ENCODE measurements at places on chromosomes 12 and 14.

DNA sequence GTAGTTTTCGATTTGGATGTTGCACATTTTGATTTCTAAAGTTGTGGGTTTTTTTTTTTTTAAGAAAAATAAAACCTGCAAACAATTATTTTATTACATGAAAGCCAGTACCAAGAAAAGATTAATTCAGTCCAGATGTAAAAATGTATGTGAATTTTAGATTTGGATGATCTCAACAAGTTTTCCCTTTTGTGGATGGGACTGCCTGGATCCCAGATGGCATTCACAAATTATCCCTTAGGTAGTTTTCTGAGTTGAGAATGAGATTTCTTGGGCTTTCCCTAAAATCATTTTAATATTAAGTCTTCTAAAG is 2.8 kb downstream of the FRMD6 start:
- DNase-seq, result no peak

DNA sequence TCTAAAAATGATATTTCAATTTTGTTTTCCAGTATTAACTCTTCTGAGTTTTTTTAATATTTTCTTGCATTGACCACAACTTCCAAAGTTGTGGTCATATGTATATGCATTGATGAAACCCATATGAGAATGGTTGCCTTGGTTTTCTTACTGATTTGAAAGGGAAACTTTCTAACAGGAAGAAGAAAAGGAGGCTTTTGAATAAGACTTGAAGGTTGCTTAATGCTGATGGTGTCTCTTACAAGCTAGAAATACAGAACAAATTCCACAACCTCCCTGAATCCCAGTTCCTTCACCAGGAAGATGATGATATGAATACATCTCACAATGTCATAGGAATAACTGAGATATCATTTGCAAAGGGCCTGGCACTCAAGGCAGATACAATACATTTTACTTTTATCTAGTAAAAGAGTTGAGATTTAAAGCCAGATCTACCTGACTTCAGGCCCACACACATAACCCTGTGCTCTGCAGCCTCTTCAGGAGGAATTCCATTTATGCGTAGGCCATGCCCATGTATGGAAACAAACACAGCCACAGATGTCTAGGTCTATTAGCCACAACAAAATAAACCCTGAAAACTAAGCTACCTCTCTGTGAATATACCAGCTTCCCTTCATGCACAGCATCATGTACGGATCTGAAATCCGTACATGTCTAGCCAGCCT is 165.4 kb upstream of the PLEKHG7 start:
- no peak for DNase-seq

DNA sequence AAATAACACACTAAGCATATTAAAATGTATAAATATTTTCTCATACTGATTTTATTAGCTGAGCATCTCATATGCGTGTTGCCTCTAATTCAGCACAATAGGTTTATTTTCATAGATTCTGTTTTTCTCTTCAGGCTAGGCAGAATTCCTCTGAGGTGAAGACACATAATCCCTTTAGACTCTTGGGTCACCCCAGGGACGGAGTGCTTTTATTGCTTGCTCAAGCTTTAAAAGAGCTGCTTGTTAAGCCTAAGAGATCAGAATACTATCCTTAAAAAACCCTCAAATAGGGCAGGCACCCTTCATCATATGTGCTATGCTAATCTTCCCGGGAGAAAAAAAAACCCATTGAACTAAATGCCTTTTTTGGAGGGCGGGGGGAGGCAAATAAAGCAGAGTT is 390.1 kb downstream of the KCNH5 start:
- no peak for DNase-seq

- no peak for DNase-seq
Observed at GRCh38 chr12:62403031-62403430, 63.6 kb upstream of the MON2 start.

GRCh38 chr12:57148469-57149244 is 1.2 kb upstream of the LRP1-AS start:
- peak; percentile 12 for DNase-seq

- DNase-seq, result peak; percentile 79
Observed at GRCh38 chr14:73472185-73473114, 14.1 kb upstream of the NUMB start.

DNA sequence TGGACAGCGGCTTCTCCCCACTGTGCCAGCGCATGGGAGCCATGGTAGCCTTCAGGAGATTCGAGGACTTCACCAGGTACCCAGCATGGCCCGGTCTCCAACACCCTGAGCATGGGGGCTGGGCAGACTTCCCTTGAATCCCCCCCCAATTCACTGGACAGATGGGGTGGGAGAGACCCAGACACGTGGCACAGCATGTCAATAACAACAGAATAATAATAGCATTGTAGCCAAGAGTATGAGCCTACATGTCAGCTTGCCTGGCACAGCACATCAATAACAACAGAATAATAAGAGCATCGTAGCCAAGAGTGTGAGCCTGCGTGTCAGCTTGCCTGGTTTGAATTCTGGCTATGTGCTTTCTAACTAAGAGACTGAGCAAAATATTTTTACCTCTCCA is 76.4 kb downstream of the FOXN4 start:
- DNase-seq, result no peak

DNA sequence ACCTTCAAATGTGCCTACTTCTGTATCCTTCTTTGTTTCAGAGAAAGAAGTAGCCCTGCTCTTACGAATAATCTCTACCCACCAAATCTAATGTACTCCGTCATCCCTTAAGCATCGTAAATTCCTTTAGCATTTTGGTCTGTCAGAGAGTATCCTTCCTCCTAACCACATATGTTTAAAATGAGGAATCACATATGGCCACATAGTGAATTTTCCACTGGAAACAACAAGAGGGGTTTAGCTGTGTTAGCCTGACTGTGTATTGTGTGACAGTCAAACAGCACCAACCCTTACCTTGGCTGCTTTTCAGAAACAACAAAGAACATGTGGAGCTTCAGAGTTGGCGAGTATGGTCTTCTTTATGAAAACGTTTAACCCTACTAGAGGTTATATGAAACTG is 5.5 kb downstream of the LUM start:
- no peak for DNase-seq

- no peak for DNase-seq
Observed at GRCh38 chr14:24133735-24134134, 2.3 kb upstream of the PSME1 start.

GRCh38 chr12:113048716-113049127 is 7.8 kb upstream of the DTX1 start:
- DNase-seq, result peak; percentile 79

DNA sequence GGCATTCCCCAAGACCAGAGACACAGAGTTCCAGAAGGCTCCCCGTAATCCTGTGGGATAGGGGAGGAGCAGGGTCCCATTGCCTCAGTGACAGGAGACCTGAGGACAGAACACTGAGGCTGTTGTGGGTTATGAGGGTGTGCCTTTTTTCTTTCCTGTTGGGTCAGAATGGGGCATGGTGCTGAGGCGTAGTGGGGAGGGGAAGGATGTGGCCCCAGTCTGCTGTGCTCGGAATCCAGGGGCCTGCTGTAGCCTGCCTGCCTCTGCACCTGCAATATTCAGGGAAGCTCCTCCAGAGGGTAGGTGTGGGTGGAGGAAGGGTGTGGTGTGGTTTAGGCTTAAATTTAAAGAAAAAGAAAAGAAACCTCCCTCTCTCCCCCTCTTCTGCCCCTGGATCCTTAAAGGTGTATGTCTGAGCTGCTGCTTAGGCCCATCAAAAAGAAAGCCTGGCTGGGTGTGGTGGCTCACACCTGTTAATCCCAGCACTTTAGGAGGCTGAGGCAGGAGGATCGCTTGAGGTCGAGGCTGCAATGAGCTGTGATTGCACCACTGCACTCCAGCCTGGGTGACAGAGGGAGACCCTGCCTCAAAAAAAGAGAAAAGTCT is 18.7 kb downstream of the PLEKHG3 start:
- no peak for DNase-seq

DNA sequence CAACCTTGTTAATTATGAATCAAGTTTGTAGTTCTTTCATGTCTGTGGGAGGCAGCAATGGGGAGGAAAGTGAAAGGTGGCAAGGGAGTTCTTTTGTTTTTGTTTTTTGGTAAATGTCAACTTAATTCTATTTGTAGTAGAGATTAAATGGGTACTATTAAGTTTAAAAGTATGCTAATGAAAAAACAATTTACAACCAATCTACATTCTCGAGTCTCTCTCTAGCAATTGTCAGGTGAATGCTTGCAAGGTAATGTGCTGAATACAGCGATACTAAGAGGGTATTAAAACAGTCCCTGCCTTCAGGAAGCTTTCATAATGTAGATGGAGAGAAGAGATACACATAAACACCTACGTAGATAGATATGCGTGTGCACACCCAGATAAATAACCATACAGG is 1.6 kb upstream of the DACT1 start:
- DNase-seq, result no peak

- DNase-seq, result no peak
Observed at GRCh38 chr14:101087614-101088394, 184.3 kb upstream of the RTL1 start.

DNA sequence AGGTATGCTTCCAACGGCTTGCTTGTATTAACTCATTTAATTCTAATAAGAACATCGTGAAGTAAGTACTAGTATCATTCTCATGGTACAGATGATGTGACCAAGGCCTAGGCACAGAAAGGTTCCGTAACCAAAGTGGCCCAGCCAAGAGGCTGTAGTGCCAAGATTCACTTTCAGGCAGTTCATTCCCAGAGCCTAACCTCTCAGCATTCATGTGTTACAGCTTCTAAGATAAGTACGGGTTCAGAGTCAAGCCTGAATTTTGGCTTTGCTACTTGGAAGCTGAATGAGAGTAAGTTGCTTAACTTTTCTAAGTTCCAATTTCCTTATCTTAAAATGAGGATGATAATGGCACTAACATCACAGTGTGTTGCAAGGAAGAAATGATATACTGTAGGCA is 379.9 kb downstream of the AEBP2 start:
- no peak for DNase-seq

- DNase-seq, result no peak
Observed at GRCh38 chr14:59148334-59148900, 40.0 kb upstream of the DAAM1 start.

DNA sequence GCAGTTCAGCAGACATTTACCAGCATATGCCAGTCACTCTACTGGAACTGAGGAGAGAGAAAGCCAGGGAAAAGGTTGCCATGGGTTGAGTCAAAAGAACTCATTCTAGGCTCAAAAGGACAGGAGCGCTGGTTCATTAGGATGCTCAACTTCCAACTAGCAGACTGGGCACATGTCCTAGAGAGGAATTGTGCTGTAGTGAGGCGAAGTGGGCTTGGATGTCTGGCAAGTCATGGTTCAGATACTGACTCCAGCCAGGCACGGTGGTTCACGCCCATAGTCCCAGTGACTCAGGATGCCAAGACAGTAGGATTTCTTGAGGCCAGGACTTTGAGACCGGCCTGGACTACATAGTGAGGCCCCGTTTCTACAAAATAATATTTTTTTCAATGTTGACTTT is 281.5 kb downstream of the CACNA1C start:
- no peak for DNase-seq

- no peak for DNase-seq
Observed at GRCh38 chr12:14613718-14614117, 46.0 kb upstream of the PLBD1 start.

- DNase-seq, result no peak
Observed at GRCh38 chr12:68267892-68268396, 14.5 kb upstream of the IL22 start.

DNA sequence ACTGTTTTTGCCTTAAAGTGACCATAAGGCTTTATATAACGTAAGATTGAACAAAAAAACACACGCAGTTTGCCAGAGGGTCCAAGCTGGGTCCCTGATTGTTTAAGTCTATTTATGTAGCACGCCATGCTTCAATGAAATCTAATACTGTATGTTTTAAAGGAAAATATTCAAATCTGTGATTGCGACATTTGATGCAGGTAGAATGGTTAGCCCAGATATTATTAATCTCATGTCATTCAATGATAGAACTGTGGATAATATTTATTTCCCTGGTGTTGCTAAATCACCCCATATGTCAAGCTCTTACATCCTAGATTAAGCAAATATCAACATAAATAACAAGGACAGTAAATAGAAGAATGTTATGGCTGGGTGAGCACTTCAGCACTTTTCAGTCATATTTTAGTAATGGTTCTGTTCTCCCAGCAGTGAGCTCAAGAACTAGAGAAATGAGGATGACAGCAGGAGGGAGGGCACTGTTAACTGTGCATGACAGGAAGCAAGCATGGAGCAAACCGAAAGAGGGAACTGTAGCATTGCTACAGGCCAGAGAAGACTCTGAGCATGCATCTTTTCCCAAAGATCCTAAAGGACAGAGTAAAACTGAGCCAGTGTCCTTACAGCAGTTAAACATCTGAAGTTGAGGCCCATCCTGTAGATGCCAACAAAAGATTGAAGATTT is 465.7 kb upstream of the MGAT4C start:
- no peak for DNase-seq

DNA sequence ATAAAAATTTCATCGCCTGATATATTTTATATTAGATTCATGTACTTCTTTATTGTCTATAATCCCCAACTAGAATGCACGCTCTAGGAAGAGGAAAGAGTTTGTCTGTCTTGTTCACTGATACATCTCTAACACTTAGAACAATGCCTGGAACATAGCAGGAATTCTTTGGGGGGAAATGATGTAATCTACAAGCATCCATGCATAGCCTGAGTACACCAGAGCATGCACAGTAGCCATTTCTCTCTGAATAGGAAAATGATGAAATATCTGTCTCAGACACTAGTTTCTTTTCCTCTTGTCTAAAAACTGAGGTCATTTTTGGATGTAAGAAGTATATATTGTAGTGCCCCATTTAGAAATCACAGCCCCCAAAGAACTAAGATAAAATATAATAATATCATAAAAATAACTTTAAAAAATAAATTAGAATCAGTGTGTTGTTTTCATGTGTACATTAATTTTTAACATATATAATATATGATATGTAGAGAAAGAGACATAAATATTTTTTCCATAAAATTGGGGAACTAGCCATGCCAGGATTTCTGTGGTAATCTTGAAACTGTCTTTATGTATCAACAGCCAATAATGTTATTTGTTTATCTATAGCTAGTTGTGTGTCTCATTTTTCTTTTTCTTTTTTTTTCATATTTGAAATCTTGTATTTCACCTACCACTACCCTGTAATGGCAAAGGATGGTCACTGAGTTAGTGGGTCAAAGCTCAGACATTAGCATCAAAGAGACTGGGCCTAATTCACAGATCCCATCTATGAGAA is 155.6 kb upstream of the TMCC3 start:
- peak; percentile 86 for DNase-seq
